Activated T-cell treated with anti-CD3 and anti-CD28 coated beads, Interleukin-2, amount 50 U/mL, for 48 hours (primary cell): ENCODE measurements at places on chromosomes 1 and 21.
A peak's percentile ranks its signal among the peaks of the same experiment; 100 is the strongest.

- no peak for DNase-seq
Measured at GRCh38 chr1:59271561-59272260, 25.2 kb upstream of the FGGY start.

- DNase-seq, result no peak
Measured at GRCh38 chr1:200873116-200873670, 412 bp downstream of the GPR25 start.

- no peak for DNase-seq
Measured at GRCh38 chr1:59360170-59360569, 63.3 kb downstream of the FGGY start.

DNA sequence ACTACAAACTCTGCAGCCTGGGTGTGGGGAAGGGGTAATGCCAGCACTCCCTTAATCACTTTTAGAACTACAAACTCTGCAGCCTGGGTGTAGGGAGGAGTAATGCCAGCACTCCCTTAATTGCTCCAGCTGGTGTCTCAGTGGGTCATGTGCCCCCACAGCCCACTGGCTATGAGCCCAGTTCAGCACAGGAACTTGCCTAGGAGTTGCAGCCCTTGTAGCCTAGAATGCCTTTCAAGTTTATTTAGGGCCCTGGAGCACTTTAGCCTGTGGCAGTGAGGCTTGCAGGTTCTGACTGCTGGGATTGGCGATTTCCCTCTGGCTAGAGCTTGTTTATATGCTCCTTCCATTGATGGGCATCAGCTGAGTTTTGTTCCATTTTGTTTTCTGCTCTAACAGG is 17.1 kb downstream of the VN1R5 start:
- DNase-seq, result no peak

DNA sequence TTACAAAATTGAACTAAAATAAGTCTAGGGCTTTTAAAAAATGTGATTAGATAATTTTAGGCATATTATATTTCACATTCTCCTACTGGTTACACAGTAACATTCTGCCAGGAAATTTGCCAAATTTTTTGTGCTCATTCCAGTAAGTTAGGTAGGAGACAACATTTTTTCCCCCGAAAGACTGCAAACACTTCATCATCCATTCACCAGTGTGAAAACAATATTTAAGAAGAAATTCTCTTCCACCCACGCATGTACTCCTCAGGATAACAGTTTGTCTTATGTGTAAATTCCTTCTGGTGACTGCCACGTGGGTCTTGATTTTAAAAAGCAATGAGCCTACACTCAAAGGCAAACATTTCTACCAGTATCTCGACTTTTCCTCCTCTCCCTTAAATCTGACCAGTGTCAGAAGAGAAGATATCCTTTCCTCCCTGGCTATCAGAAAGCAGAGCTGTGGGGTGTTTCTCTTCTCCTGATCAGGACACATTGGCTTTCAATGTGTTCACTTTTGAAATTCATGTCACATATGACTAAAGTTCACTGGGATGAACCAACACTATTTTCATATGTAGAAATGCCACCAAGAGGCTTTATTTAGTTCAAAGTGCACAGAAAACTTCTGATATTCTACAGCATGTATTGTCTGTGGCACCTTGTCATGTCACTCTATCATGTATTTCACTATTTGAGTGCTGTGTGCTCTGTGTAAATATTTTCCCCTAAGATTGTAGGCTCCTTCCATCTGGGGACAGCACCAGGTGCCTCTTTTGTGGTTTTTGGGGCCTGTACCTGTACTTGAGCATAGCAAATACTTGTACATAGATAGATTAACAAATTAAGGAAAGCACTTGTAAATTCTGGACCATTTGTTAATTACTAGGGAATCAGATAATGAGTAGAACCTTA is 38.6 kb downstream of the LHX9 start:
- no peak for DNase-seq

DNA sequence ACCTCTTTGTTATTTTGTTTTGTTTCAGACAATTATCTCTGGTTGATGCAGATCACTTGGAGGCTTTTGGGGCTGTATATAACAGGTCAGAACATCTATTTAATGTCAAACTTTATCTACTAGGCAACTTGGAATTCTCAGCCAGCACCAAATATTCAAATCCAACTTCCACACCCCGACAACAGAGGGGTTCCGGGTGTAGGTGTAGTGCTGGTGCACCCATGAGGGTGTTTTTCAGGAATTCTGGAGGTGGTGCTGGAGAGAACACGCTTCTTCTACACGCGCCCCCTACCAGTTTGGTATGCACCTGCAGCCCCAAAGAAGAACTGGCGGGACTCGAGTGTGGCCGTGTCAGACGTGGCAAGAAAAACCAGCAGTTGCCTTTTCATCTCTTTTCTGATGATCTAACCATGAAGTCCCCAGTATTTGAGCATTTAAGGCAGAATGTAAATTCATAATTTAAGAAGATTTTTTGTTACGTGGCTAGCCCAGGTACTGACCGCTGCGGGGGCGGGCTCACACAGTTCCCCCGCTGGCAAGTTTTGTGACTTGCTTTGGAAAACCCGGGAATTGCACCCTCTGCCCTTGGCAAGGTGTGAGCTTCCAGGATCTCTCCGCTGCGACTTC is 462 bp upstream of the TLCD4 start:
- peak; percentile 65 for DNase-seq

DNA sequence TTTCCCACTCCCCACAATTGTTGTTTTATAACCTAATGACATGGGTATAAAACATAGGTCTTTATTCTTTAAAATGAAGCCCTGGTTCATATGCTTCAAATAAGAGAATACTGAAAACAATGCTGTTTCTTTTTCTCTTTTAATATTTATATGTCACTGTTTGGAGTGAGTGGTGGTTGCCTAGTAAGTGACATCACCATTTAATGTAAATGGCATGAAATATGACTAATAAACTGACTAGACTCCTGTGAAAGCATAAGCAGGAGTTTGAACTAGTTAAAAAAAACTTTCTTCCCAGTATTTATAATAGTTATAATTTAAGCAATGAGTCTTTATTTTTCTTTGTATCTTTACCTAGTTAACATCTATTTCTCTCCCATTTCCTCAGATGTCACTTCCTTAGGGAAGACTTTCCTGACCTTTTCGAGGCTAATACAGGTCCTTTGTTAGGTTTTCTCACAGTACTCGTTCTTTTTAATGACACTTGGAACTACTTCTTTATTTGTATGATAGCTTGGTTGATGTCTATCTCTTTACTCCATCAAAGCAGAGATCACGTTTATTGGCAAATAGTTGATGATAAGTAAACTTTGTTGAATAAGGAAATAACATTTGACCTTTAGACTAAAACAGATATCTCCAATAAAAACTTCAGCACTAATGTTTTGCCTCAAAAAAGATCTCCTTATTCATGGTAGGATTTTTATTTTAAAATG is 105.4 kb upstream of the PDC start:
- DNase-seq, result no peak

DNA sequence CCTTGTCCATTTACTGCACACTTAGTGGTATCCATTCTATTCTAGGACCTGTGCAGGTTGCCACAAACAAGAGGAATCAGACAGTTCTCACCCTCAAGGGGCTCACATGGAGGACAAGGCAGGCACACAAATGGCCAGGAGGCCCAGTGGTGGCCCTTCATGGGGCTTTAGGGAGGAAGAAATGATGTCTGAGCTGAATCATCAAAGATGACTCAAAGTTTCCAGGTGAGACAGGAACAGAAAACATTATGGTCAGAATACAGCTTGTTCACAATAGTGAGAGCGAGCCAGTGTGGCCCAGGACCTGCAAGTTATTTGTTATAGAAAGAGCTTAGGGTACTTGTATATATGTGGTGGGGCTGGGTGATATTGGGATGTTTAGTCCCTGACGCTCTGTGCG is 26.4 kb downstream of the SHISAL2A start:
- peak; percentile 63 for DNase-seq

DNA sequence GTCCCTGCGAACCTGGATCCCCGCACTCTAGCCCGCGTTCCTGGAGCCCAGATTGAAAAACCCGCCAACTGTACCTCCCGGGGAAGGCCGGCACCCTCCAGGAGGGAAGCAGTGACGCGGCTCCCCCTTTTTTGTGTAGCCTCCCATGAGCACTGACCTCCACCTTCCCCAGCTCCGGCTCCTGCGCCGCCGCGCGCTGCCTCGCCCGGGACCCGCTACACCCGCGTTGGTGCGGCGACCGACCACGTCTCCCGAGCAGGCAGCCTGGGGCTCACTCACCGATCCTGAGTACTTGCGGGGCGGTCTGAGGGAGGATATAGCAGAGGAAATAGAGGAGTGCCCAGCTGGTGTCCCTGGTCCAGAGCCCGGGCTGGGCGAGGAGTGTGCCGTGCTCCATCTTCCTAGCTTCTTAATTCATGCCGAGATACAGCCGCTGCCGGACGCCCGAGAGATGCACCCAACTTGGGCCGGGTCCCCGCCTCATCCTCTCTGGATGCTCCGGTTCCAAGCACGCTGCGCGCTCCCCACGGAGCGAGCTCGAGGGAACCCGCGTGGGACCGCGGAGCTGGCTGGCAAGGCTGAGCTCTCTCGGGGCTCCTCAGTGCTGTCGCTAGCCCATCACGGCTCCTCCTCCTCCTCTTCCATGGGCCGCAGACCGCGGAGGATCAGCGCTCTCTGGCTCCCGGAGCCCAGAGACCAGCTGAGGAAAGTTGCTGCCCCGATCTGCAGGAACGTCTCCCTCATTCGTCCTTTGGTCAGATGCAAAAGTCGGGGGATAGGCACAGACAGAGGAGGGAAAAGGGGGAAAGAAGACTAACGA is 482 bp downstream of the GRIK1 start:
- DNase-seq, result no peak

- no peak for DNase-seq
Measured at GRCh38 chr1:226215239-226215638, 8.2 kb upstream of the MIXL1 start.

DNA sequence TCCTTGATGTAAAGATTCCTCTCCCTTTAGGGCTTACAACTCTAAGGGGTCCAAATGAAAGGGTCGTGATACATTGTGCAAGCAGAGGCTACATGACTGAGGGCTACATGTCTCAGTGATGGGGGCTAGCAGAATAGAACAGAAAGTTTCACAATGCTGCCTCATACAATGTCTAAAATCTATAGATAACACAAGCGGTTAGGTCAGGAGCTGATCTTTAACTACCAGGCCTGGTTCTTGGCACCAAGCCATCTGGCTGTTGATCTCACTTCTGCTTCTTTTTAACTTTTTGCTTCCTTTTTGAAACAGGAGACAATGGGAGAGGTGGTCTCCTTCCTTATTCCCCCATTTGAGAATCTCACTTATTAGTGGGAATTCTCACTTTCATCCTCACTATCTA is 710.2 kb downstream of the AMY1C start:
- no peak for DNase-seq

DNA sequence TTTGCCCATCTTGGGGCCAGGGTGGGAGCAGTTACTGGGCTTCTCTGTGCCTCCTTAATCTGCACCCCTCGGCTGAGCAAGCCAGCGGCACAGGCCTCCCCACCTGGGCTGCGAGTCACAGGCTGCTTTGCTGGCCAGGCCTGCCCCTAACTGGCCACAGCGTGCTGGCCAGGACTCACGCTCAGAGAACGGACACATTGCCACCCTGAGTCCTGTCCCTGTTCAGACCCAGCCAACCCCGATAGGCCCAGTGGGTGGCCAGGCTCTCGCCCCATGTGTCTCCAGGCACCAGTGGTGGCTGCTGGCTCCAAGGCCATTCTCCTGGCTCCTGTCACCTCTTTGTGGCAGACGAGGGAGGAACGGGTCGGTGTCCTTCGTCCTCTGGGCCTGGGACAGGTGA is 61.3 kb downstream of the MORN1 start:
- DNase-seq, result no peak

DNA sequence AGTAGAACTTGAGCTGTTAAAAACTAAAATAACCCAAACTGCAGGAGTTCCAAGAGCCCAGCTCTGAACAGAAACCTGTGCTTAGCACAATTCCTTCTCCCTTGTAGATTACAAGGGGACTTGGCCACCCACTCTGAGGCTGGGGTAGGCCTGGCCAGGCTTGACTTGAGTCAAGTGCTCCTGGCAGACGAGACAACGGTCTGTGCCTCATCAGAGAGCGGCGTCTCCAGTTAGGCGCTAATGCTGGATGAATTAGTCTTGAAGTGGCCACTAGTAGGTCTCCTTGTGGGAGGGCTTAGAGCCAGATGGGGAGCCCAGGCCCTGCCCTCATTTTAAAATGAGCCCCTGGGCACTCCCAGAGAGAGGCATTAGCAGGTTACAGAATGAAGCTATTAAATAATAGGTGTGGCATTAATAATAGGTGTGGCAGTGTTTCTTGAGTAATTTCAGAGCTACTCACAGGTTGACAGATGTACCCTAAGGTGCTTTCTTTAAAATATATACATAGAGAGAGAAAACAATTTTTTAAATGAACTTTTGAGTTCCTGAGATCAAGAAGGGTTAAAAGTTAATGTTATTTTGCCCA is 1.1 kb downstream of the EEIG2 start:
- DNase-seq, result peak; percentile 70

- DNase-seq, result no peak
Measured at GRCh38 chr1:180262628-180263488, 32.8 kb downstream of the LHX4 start.

DNA sequence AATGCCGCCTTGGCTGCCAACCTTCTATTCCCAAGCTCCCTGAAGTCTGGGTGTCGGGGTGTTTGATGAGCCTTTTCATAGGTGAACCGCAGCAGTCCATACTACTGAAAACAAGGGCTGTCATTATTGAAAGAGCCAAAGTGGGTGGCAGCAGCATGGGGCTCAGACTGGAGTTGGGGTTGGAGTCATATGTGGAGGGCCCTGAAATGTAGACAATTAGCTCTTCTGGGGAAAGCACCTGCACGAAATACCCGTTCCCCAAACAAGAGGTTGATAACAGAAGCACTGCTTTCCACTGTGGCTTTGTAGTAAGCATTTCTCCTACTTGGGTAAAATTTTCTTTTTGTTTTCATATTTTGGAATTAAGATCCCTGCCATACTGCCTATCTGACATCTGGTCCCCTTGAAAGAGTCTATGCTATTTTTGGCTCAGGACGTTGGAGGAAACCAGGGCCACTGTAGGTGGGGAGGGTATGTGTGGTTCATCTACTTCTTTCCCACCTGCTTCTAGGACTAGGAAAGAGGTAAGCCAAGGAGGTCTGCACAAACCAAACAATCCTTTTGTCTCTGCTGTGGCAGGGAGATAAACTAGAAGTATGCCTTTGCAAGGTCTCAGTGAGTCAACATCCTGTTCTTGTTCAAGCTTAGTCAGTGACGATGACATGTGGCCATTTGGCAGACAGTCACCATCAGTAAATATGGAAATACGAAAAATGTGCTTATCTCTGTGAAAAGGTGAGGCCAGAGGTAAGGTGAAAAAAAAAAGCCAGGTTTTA is 197.0 kb upstream of the UBE2U start:
- DNase-seq, result no peak

DNA sequence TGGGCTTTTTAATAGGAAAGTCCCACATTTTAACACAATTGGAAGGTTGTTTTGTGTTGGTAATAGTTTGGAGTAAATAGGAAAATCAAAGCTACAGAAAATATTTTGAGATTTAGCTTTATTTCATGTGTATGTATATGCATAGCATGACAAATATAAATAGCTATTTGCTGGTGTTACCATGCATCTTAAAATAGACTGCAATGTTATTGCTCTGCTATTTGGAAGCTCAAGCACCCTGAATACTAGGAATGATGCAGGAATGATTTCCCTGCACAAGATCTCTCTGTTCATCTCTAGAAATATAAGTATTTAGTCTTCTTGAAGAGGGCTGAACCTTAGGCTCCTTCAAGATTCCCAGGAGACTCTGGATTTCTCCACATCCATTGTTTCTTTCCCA is 268.3 kb upstream of the POGK start:
- DNase-seq, result no peak

GRCh38 chr21:17699524-17700189 is 87.0 kb upstream of the BTG3 start:
- no peak for DNase-seq
